ENCODE measurements at places on chromosomes 11 and 22.

- no peak for DNase-seq
Observed at GRCh38 chr11:58621586-58622262, 741 bp upstream of the CNTF start.

DNA sequence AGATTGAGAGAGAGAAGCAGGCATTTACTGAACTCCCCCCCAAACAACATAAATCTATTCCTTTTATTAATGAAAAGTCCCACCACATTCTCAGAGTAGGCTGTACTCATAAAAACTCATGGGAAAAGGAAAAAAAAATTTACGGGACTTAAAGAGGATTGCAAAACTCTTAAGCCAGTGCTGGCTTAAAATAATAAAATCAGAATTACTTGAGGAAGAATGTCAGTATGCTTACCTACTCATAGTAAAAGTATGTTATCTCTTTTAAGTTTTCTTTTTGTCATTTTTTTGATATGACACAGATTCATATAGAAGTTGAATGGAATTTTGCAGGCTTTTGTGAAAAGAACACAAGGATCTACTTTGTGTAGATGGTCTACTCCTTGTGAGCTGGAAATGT, 126.3 kb downstream of the LUZP2 start:
- no peak for DNase-seq

GRCh38 chr22:27895600-27895999, 23.5 kb downstream of the PITPNB start:
- no peak for DNase-seq

- no peak for DNase-seq
Observed at GRCh38 chr11:102709201-102709945, 3.8 kb upstream of the MMP27 start.

DNA sequence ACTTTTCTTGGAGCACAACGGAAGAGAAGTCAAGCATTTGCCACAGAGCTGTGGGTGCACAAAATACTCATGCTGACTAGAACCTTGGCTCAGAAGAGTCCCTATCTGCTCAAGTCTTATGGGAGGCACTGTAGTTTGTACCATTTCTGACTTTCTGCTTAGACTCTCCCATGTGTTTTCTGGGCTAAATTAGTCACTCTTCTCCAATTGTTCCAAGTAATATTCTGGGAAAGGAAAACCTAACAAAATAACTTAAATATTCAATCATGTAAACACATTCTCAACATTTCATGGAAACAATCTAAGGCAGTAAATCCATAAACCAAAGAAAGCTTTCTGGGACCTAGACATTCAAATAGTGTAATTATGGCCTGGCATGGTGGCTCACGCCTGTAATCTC, 220.7 kb downstream of the SWAP70 start:
- DNase-seq, result no peak

GRCh38 chr11:119426142-119426541, 3.2 kb upstream of the THY1 start:
- DNase-seq, result no peak

DNA sequence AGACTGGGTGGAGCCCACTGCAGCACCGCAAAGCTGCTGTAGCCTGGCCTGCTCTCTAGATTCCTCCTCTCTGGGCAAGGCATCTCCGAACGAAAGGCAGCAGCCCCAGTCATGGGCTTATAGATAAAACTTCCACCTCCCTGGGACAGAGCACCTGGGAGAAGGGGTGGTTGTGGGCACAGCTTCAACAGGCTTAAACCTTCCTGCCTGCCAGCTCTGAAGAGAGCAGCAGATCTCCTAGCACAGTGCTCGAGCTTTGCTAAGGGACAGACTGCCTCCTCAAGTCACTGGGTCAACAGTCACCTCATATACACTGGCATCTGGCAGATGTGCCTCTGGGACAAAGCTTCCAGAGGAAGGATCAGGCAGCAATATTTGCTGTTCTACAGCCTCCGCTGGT, 117.3 kb downstream of the EHF start:
- DNase-seq, result no peak

GRCh38 chr11:61874377-61874809, 17.0 kb downstream of the FADS3 start:
- no peak for DNase-seq

DNA sequence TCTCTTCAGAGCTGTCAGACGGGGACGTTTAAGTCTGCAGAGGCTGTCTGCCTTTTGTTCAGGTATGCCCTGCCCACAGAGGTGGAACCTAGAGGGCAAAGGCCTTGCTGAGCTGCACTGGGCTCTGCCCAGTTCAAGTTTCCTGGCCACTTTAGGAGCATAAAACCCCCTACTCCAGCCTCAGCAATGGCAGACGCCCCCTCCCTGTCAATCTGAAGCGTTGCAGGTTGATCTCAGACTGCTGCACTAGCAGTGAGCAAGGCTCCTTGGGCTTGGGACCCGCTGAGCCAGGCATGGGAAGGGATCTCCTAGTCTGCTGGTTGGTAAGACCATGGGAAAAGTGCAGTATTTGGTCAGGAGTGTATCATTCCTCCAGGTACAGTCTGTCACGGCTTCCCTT, 66.6 kb upstream of the TP53I11 start:
- DNase-seq, result no peak

DNA sequence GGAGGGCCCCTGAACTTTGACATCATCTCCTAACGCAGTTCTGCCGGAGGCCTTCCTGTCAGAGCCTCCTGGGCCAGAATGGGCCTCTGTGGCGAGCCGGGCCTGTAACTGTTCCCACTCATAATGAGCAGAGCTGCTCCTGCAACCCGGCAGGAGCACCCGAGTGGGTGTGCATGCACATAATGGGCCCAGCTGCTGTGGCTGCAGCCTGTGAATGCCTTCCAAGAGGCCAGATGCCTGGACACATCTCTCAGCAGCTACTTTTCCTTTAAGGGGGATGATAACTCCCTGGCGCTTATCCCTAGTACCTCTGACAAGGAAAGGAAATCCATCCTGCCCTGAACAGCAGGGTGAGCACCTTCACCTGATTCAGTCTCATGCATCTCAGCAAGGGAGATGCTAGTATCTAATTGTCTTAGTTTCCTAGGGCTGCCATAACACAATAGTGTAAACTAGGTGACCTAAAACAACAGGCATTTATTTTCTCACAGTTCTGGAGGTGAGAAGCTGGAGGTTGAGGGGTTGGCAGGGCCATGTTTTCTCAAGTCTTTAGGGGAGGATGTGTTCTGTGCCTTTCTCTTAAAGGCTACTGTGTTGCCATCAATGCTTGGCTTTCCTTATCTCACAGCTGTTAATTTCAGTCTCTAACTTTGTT, 120.5 kb downstream of the TEAD1 start:
- no peak for DNase-seq

- DNase-seq, result no peak
Observed at GRCh38 chr11:95799546-95799945, 9.2 kb downstream of the CEP57 start.

DNA sequence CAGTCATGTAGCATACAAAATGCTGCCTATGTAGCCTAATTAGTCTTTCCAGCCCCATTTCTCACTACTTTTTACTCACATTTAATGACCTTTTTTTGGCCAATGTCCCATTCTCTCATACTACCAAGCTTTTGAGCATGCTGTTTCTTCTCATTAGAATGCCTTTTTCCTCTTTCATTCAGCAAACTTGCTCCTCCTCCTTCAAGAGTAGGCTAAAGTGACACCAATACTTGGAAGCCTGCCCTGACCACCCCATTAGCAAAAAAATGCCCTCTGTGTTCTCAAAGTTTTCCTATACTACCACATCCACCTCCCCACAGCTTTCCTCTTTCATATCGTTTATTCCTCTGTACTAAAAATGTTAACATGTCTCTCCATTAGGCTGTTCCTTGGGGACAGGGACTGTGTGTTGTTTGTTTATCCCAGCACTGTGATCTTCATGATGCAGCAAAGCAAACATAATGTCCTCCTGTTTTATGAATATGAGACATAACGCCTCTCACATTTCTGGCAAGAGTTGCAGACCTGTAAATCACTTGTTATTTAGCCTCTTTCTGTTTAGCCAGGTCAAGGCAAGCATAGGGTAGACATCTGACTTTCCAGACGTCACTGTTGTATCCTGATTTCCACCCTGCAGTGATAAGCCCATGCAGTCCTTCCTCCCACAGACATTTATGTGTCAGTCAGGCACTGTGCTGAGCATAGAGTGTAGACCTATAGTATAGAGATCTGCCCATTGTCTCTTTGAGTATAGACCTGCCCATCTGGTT, 62.0 kb upstream of the UCP3 start:
- no peak for DNase-seq

GRCh38 chr22:27973846-27974245, 54.8 kb upstream of the PITPNB start:
- DNase-seq, result no peak

GRCh38 chr11:1049071-1049405, 12.5 kb upstream of the MUC6 start:
- no peak for DNase-seq

DNA sequence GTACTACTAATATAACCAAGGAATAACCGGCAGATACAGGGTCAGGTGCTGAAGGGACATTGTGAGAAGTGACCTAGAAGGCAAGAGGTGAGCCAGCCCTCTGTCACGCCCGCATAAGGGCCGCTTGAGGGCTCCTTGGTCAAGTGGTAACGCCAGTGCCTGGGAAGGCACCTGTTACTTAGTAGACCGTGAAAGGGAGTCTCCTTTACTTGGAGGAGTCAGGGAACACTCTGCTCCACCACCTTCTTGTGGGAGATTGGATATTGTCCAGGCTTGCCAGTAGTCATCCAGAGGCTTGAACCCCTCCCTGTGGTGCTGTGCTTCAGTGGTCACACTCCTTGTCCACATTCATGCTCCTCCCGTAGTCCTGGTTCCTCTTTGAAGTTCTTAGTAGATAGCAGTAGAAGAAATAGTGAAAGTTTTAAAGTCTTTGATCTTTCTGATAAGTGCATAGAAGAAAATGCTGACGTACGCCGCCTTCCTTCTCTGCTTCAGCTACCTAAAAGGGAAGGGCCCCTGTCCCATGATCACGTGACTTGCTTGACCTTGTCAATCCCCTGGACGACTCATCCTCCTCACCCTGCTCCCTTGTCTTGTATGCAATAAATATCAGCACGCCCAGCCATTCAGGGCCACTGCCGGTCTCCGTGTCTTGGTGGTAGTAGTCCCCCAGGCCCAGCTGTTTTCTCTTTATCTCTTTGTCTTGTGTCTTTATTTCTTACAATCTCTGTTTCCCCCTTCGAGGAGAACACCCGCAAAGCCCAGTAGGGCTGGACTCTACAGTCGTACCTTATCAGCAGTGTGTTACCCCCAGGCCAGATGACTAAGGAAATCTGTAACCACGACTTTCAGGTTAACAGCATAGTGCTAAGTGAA, 6.1 kb downstream of the NUP50 start:
- no peak for DNase-seq

- DNase-seq, result no peak
Observed at GRCh38 chr22:30045901-30046715, 34.2 kb upstream of the HORMAD2 start.

DNA sequence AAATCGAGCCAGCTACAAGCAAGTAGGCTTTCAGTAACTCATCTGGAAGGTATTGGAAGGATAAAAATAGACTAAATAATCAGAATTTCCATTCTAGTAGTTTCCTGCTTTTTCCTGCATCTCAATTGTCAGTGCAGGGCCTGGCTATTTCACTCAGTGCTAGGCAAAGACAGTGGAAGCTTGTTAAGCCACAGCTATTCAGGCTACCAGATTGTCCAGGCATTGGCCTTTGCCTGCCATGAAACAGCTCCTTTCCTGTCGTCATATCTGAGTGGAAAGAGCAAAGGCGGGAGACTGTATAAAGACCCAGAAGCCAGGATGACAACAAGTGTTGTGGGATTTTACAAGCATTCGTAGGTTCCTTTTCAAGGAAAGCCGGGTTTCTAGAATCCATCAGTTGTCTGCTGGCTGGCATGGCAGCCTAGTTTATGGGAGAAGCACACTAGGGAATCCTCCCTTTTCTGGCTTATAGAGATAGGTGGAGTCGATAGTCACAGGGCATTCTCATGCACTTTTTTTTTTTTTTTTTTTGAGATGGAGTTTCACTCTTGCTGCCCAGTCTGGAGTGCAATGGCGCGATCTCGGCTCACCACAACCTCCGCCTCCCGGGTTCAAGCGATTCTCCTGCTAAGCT, 2.0 kb upstream of the TNRC6B start:
- no peak for DNase-seq

DNA sequence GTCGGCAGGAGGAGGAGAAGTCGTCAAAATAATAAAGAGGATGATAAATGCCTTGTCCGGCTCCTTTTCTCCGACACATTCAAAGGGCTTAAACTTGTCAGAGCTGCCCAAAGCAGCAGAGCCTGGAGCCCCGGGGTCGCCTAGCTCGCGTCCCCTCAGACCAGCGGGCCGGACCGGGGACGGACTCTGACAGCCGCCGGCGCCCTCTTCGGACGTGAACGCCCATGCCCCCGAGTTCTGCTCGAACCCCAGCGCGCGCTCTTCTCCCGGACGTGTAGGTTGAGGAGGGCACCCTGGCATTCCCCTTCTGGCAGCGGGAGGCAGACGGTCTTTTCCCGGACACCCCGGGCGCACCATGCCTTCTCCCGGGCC, 999 bp downstream of the FGF3 start:
- DNase-seq, result no peak

DNA sequence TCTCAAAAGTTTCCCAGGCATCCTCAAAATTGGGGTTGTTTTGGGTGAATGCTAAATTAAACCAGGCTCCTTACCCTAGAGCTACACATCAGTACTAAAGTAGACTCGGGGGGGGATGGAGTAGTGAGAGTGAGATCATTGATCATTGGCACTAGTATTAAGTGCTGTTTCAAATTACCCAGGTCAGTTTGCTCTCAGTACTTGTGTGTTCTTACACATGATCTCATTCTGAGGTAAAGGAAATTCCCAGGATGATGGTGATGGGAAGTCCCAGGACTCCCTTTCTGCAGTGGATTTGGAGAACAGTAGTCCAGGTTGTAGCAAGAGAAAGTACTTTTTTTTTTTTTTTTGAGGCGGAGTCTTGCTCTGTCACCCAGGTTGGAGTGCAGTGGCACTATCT, 12.5 kb downstream of the RBM4 start:
- DNase-seq, result no peak

DNA sequence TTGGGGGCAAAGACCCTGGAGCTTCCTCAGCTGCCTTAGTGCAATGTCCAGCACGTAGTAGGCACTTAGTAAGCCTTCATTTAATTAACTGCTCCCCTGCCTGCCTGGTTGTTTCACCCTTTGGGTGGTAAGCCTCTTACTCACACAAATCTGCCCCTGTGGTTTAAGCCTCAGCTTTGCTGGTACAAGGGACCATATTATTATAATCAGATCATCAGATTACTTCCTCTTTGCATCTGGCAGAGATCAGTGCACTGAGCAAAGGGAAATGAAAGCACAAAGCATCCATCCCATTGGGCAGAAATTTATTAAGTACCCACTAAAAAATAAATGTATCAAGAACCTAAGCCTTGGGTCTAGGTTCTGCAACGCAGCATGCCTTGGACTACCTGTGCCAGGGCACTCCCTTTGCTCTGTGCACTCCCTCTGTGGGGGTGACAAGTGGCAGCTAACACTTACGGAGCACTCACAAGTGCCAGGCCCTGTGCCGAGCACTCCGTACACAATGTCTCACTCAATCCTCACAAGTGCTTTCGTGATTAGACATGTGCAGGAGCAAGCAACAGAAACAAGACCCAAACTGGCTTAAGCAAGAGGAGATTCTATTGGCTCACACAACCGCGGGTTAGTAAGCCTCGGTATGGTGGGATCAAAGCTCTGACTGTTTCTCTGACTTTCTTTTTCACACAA, 34.9 kb upstream of the DAGLA start:
- no peak for DNase-seq

- DNase-seq, result no peak
Observed at GRCh38 chr11:8209208-8209807, 40.5 kb upstream of the RIC3 start.

- no peak for DNase-seq
Observed at GRCh38 chr11:19819148-19819547, 106.5 kb downstream of the NAV2 start.
